ENCODE measurements at places on chromosomes 3 and 15.

- DNase-seq, result no peak
Observed at GRCh38 chr3:129343643-129344360, 65.1 kb downstream of the HMCES start.

DNA sequence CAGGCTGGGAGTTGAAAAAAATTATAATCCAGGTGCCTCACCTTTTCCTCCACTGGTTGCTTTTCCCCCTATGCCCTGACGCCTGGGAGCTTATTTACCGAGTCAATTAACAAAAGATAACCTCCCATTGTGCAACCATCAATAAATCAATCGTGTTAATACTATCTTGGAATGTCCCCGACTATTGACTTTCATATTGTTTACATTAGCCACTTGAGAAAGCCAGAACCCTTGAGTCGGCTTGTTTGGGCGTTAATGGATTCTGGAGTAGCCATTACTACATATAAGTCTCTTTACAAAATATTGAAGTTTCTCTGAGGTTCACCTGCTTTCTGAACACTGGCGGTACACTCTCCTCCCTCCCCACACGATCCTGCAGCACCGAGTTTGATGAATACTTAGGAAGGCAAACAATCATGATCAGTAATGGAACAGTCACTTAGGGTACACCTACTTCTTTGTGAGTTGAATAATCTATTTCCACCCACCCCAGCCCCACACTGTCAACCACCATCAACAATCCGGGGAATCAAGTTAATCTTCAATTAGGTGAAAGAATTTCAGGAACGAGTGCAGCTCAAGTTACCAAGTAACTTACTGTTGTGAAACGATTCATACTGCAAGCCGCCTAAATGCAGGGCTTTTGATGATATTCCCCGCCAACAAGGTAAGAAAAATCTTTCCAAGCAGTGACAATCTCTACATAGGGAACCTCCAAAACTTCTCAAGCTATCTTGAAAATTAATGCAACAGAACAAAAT is 159.3 kb upstream of the NR2F2 start:
- no peak for DNase-seq

DNA sequence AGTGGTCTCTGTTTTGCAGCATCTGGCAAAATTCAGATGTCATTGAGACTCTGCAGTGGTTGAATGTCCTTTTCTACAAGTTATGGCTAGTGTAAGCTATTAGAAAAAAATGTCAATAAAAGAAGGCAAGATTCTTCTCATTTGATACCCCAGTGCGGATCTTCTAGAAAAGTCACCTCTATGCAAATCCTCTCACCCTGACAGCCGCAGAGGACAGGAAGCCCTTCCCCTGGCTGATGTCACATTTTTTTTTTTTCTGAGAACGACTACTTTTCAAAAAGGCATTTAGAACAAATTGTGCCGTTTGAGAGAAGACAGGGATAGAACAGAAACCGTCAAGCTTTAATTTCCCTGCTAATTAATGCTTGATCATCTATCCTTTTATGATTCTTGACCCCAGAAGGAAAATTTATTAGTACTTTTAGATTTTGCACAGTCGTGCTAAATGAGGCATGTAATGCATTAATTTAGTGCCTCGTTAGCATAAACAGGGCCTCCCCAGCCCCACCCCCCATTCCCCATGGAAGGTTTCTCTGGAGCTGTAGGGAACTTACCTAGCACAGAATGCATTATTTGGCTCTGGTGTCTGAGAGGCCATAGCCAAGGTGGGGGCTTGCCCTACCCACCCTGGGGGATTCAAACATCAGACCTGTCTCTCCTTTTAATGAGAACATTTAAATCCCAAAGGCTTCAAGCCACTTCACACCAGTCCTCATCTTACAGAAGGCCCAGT is 183.8 kb downstream of the OPA1 start:
- DNase-seq, result no peak

GRCh38 chr3:106768941-106769480 is 608.2 kb upstream of the CCDC54 start:
- DNase-seq, result no peak

- DNase-seq, result no peak
Observed at GRCh38 chr3:197675563-197675860, 61.2 kb downstream of the RUBCN start.

- DNase-seq, result no peak
Observed at GRCh38 chr15:68821841-68822381, 1.2 kb upstream of the ANP32A start.

GRCh38 chr15:95501865-95502264 is 828.6 kb upstream of the NR2F2 start:
- no peak for DNase-seq

DNA sequence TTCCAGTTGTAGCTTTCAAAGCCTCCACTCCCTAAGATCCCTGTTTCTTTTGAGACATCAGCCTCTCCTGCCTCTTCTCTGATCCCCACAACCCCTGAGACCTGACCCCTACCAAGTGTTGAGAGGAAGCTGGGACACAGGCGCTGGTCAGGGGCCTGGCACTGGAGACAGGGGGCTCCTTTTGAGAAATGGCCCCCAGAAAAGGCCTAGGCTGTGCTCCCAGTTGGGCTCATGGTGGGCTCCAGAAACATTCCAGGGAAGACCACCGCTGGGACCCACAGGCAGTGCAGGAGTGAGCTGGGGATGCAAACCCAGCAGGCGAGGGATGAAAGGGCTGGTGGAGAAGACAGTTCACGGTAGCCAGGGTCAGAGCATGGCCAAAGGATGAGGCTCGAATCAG is 16.6 kb downstream of the SSUH2 start:
- no peak for DNase-seq

- DNase-seq, result no peak
Observed at GRCh38 chr15:62957130-62957529, 85.4 kb upstream of the TPM1 start.

DNA sequence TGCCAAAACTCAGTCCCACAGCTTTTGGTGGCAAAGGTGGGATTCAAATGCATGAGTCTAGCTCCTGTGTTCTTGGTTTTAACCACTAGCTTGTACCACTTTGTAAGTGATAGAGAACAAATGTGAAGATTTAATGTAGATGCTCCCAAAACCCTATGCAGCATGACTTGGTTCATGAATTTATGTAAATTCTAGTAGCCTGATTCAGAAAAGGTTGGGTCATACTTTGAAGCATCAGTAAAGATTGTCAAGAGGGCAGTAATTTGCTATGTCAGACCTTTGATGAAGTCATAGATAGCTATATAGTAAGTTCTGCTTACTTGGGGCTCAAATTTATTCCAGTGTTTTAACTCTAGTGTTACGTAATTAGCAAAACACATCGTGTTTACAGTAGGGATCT is 75.6 kb downstream of the VPS8 start:
- DNase-seq, result no peak

DNA sequence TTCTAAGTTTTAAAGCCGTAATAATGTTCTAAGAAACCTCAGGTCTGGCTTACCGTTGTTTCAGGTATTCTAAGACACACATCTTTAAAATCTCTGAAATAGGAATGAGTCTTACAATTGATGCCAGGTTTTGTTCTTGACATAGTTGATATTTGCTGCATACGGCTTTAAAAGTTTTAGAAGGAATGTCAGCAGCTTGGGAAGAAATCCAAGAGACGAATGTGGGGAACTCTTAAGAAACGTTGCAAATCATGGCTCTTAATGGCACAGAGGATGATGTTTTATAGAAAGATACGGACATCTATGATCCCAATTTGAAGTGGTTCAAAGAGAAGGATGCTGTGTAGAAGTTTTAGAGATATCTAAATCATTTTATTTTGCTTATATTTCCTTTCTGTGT is 11.5 kb downstream of the NUDT16 start:
- no peak for DNase-seq

GRCh38 chr3:37751967-37752648 is 109.6 kb upstream of the CTDSPL start:
- DNase-seq, result no peak

DNA sequence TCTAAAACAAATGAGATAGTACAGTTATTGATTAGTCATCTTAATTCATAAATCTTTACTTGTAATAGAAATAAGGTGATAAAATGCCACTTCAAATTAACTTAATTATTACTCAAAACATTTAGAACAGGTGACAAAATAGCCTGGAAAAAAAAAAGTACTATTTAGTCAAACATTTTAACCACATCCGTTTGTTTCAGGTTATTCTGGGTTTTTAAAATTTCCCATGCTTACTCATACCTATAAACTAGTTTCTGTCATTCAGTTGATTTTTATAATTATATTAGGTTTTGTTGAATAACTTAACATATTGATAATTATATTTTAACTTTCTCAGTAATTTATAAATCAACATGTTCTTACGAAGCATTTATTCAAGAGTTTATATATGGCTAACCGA is 483.0 kb downstream of the ROBO1 start:
- DNase-seq, result no peak

GRCh38 chr3:88113311-88114162 is 36.2 kb upstream of the C3orf38 start:
- DNase-seq, result peak; percentile 49

GRCh38 chr3:38563070-38563885 is 67.1 kb downstream of the EXOG start:
- DNase-seq, result no peak

- no peak for DNase-seq
Observed at GRCh38 chr3:105801397-105801796, 67.4 kb downstream of the CBLB start.

- no peak for DNase-seq
Observed at GRCh38 chr15:29014493-29014892, 128.7 kb downstream of the APBA2 start.

GRCh38 chr3:193773266-193774220 is 180.5 kb downstream of the OPA1 start:
- no peak for DNase-seq

- DNase-seq, result no peak
Observed at GRCh38 chr3:127655641-127656040, 17.1 kb upstream of the ABTB1 start.

GRCh38 chr15:93072011-93072410 is 17.0 kb downstream of the RGMA start:
- peak; percentile 79 for DNase-seq

- no peak for DNase-seq
Observed at GRCh38 chr3:124275412-124275811, 283.5 kb upstream of the ROPN1 start.

All from smooth muscle cell of the brain vasculature (primary cell).